Upper lobe of left lung (tissue), 6 donors: ENCODE measurements at places on chromosomes 1 and 21.

DNA sequence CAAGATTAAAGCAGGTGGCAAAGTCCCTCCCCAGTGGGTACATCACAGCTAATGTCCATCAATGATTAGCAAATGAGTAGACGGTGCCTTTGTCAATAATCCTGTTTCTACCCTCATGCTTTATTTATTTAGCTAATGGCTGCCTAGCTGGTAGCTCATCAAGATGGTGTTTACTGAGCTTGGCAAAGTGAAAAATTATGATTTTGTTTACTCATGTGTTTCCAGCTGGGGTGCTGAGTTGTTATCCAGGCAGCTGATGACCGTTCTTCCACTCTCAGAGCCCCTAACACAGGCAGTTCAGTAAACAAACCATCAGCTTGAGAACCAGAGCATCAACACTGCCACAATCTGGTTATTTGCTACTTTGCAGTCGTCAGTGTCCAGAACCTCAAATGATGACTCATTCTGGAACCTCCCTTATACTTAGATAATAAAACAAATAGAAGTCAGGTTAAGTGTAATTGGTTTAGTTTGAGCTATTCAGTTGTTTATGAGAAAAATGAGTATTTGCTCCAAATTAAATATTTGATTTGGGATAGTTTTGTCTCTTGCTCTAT, 163.9 kb downstream of the ST6GALNAC5 start:
- no peak for DNase-seq

GRCh38 chr1:87208931-87209330, 119.7 kb upstream of the LMO4 start:
- no peak for DNase-seq

DNA sequence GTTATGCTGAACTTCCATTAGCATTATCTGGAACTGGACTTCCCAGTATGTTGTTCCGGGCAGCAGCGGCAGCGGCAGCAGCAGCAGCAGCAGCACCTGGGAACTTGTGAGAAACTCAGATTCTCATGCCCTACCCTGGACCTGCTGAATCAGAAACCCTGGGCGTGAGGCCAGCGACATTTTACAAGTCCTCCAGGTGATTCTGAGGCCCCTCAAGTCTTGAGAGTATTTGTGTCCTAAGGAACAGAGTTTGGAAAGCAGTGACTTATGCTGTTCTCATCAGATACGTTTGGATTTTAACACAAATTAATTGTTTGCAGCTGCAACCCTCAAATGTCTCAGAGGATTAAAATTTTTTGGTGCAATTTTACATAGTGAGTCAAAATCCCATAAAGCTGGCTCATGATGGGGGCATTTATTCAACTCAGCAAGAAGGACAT, 157.2 kb upstream of the KAZN start:
- DNase-seq = peak; percentile 83

GRCh38 chr1:153028766-153029165, 2.2 kb upstream of the SPRR1B start:
- no peak for DNase-seq
